CD4-positive, alpha-beta memory T cell (primary cell): ENCODE measurements at places on chromosomes 5 and 9. TPM values are rescaled to one million over a fixed set of nuclear protein-coding genes. Genes with fewer than 3 reads are reported as not detected.

DNA sequence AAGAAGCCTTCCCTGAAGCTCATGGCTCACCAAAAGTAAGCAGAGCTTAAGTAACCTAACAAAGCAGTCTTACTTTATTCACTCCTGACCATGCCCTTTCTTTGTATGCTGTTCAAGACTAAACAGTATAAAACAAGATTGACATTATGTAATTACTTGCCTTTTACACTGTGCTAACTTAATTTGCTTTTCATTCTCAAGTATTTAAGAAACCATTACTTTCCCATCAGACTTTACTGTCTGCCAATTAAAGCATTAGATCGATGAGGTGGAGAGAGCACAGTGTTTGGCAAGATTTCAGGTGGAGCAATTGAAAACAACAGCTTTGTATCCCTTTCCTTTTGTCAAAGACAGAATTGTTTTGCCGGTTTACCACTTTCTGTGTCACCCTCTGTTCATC lies 98.2 kb downstream of the RORB start:
- DNase-seq: no peak

- no peak for DNase-seq
These were observed at the start of gene ECSCR for GRCh38 chr5:139462586-139463276. Gene ECSCR, minus strand, starts transcription at chr5:139462743. Its CDS starts 73 bp downstream, at chr5:139462670.

DNA sequence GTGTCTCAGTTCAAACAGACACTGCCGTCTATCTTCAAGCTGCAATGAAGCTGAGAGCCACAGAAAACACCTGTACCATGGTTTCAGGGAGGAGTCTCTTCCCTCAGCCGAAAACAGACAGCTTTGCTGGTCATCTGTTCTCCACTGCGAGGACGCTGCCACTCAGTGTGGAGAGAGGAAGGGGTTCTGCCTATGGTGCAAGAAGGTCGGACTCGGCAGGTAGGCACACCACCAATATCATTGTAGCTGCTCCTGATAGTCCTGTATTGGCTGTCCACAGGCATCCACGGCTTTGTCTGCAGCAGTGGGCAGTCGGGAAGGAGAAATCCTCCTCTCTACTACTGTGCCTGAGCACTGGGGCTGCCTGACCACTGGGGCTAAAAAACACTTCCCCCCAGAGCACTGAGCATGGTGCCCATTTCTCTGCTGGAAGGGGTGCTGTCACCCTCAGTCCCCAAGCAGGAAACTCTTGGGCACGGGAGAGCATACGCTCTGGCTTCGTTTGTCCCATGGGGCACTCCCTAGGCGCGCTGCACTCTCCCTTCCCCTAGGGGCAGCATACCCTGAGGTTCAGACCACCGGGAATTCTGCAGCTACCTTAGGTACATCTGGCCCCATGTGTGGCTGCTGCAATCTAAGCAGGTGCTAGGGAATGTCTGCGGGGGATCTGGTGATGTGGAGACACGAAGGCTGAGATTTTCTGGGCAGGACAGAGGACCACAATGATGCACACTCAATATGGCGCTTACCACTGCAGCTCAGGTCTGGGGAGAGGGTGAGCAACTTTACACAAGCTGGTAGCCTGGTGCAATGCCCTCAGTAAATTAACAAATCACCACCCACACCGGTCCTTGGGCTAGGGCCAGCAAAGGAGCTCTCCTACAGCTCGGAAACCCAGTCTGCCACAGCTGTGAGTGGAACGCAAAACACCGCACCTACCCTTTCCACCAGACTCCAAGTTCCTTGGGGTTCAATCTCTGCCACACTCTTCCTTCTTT lies 880.9 kb upstream of the SEMA6A start:
- DNase-seq: no peak

DNA sequence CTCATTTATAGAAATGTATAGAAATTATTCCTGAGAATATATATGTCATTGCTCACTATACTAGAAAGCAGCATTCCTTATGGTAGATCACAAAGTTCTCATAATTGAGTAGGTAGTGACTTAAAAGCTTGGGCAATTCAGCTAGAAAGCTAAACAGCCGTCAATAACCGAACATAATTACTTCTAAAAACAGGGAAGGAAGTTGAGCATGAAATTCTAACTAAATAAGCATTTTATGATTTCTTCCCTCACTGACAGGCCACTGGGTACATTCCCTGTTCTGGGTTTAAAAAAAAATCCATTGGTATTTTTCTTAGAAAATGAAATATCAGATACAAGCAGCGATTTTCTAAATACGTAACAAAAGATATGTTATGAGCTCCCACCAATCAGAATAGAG lies 91.1 kb upstream of the DAB2 start:
- no peak for DNase-seq

DNA sequence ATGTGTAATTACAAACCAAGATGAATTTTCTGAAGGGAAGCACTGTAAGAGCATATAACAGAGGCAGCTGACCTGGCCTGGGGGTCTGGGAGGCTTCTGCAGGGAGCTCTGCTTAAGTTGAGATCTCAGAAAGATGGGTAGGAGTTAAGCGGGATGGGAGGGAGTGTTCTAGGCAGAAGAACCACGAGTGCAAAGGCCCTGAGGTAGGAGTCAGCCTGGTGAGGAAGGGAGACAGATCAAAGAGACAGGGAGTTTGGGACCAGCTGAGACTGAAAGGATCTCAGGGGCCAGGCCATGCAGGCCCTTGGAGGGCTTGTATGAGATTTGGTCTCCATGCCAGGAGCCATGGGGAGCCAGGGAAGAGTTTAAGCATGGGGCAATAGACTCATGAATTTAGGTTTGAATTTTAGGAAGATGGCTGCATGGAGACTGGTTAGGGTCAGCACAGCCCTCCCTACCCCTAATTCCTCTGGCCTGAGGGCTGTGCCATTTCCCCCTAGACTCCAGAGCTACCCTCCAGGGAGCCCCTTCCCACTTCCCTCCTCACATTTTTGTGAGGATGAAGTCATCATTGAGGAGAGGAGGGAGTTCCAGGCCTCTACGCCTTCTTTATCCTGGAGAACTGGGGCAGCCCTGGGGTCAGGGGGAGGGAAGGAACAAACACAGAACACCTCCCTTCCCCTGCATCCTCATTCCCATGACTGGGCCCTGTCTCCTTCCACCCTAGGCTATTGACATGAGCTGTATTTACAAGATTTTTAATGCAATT lies 4.8 kb upstream of the ARAP3 start:
- no peak for DNase-seq

- no peak for DNase-seq
These were observed 2.6 kb upstream of the SNX18 start for GRCh38 chr5:54514841-54515432.

DNA sequence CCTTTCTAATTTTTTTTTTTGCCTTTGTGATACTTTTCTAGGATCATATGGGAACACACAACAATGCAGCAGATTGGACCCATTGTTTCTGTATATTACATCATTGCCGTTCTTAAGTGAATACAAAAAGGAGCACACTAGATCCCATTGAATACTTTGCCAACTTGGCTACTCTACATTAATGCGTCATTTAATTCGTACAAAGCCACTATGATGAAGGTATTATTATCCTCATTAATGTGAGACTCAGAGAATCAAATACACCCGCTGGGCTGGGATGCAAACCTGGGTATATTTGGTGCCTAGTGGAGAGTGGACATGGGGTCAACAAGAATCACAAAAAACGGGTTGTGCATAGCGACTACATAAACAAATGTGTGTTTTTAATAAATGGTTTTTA lies 31.9 kb downstream of the OR2K2 start:
- no peak for DNase-seq

DNA sequence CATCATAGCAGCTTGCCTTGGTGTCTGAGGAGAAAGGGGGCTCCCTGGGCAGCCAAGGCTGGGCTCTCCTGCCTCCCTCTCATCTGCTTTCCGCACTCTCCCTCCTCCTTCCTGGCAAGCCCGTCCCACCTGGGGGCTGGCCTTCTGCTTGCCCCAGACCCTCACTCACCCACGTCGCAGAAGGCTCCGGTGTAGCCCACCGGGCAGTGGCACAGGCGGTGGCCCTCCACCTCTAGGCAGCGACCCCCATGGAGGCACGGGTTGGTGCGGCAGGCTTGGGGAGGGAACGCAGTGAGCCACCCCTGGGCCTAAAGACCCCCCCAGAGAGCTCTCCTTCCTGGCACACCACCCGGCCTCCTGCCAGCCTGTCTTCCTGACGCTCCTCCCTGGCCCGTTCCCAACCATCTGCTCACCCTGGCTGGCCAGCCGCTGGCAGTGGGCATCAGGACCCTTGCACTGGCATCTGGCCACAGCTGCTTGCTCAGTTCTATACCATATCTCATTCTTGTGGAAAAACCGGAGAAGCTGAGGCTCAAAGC lies 4.2 kb upstream of the PFN3 start:
- DNase-seq: no peak

- DNase-seq: no peak
These were observed 28.9 kb downstream of the ZNF366 start for GRCh38 chr5:72478276-72478675.

DNA sequence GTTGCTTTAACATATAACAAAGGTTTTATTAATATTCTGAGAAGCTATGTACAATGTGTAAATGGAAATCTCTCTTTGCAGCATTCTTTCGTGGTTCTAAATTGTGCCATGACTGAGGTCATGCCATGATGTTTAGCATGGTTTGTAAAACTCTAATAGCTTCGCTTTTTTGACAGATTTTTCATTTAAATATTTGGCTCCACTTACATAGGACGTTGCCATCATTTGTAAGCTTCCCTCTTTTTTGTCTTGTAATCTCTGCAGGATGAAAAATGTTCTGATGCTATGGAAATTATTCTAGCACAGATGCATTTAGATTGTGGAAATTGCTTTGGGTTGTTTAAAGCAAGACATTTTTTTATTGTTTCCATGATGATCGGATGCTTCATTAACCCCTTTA lies 1054.8 kb downstream of the MAT2B start:
- DNase-seq: no peak

The DNAH5 gene
- total RNA-seq: not detected

The PPP3R2 gene
- not detected for total RNA-seq

The ZFAND5 gene
- 143 TPM for total RNA-seq

The PCDHGA3 gene
- 0.26 TPM for total RNA-seq

The SHOC1 gene
- not detected for total RNA-seq
